ENCODE measurements at places on chromosomes 2 and 18.

DNA sequence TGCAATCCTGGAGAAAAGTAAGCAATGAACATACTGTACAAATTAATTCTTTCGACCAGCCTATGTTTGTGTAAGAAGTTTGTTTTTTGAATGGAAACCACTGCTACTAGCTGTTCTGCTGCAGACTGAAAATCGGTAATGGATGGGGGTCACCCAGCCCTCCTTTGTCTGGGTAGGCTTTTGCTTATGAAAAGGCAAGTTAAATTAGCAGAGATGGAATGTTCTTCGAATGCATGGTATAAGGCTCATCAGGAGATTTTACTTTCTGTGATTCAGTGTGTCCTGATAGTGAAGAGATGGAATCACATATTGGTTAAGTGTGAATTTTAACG is 53.8 kb downstream of the EEF1B2 start:
- DNase-seq, result no peak

GRCh38 chr2:88642278-88642677 is 15.0 kb upstream of the EIF2AK3 start:
- no peak for DNase-seq

DNA sequence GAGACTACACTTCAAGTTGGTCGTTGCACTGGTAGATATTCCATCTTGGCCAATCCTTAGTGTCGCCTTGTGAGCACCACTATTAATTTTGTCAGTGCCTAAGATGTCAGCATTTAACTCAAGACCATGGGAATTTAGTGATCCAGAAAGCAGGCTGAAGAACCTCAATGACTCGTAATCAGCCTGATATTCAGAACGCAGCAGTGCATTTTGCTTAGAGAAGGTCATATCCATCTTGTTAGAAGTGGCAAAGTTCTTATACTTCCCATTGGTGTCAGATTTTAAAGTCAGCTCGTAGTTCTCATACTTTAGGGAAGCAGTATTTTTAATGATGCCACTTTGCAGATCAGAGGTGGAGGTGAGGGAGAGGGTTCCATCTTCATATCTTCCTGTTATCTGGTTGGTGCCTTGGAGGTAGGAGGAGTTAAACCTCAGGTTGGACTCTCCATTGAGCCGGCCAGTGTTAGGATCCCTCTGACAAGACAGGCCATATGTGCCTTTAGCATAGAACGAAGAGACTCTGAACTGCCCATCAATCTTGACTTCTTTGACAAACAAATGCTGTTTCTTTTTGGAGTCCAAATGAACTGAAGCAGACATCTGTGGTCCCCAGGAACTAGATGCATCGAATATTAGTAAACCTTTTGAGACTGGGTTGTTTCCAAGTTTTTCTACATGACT is 31.9 kb downstream of the APOB start:
- no peak for DNase-seq

- peak; percentile 80 for DNase-seq
Observed at GRCh38 chr2:98769784-98770183, 38.9 kb upstream of the MGAT4A start.

GRCh38 chr2:195531754-195532153 is 125.3 kb upstream of the SLC39A10 start:
- DNase-seq, result no peak

DNA sequence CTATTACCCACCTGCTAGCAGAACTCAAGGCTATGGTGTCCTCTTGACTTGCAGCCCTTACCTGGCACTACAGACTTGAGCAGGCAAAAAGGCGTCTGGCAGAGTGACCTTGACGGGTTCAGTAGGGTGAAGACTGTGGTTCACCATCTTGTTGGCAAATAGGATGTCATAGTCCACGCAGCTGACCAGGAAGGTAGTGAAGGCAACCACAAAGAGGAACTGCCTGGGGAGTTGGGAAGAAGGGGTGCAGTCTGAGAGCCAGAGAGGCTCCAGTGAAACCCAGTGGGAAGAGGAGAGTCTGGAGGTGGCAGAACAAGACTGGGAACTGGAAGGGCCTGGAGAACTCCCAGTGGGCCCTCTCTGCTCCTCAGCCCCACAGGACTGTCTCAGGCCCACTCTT is 4.1 kb downstream of the ATG9A start:
- DNase-seq, result no peak

DNA sequence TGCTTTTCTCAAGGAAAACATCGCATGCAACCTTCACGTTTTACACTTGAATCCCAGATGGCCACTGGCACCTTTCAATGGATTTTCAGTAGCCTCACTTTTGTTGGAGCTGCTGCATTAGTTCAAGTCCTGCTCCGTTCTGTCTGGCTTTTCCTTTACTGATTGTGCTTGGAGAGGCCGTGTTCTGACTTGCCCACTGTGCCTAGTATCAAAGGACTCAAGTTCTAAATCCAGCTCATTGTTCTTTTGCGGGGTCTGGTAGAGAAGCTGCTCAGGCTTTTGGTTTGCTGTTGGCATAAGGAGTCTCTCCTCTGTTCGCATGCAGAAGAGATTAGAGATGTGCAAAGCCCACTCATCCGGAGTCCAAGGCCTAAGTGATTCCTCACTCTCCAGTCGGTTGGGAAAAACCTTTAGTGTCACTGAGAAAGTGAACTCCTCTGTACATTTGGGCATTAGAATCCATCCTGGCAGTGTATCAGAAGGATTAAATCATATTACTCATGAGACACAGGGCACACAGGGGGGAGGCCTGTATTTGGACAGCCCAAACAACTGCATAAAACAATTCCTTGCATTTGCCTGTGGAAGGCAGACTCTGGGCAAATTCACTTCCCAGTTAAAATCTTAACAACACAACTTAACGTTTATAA is 69.7 kb downstream of the NCK2 start:
- no peak for DNase-seq

GRCh38 chr18:63505566-63506335 is 29.0 kb downstream of the SERPINB5 start:
- DNase-seq, result peak; percentile 6

GRCh38 chr2:134258684-134259388 is 5.0 kb downstream of the MGAT5 start:
- peak; percentile 38 for DNase-seq

DNA sequence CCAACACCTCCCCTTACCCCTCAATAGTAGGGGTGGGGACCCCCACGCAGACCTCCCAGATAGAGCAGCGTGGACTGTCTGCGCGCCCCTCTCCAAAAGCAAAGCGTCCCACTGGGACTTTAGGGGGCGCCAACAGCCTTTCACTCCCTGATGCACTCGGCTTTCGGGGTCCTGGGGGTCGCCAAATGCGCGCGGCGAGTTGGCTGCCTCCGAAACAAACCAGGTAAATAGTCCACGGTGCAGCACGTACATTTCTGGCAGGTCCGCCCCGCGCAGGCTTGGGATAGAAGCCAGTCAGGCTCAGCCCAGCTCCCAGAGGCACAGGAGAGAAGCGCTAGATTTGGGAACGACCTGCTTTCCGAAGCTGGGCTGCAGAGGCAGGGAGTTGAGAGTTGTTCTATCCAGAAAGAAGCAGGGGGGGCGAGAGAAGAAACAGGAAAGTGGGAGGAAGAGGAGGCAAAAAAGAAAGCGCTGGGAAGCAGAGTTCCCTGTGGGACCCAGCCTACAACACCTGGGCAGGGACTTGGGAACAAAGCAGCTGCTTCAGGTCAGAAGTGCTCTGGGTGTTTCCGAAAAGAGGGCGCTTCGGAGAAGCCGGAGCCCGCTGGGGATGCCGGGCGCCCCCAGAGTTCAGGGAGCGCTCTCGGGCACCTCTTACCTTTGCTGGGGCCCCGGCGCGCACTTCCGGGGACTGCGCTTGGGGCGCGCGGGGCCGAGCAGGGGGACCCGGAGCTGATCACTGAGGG is 544 bp downstream of the EVA1A start:
- no peak for DNase-seq

DNA sequence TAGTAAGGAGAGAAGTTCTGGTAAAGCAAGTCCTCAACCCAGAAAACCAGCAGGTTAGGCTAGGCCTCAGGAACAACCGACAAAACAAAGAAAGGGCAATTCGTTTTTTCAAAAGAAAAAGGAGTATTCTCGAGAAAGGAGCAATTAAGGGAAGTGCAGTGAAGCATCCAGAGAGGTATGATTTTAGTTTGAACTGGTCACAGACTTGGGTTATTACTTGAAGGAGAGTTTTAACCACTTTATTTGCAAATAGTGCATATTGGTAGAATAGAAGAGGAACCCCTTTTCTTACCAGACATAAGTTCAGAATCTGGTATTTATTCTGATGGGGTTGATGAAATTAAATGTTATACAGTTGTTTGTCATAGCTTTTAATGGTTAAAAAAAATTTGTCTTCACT is 110.0 kb upstream of the GCFC2 start:
- no peak for DNase-seq

DNA sequence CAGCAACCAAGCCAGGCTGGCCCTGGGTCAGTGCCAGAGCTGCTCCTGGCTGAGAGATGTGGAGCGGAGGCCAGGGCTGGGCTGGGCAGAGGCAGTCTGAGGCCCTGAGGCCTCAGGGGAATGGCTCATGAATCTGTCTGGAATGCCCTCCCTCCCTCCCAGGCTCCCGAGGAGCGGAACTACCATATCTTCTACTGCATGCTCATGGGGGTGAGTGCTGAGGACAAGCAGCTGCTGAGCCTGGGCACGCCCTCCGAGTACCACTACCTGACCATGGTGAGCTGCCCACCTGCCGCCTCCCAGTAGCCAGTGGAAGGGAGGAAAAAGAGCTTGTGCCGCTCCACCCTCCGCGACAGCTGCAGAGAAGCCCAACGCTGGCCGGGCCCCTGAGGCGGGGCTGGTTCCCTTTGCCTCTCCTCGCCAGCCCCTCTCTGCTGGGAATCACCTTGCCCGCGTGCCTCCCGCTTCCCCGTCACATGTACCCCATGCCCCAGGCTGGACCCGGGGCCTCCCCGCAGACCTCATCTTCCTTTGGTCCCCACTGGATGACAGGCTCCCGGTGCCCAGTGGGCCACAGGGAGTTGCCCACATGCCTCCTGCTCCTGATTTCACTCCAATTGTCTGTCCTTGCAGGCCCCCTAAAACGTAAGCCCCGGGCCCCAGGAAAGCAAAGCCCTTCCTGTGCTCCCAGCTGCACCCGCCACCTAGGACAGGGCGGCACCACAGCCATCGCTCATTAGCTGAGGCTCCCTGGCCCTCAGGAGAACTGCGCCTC is 41.1 kb downstream of the MYO7B start:
- peak; percentile 10 for DNase-seq

DNA sequence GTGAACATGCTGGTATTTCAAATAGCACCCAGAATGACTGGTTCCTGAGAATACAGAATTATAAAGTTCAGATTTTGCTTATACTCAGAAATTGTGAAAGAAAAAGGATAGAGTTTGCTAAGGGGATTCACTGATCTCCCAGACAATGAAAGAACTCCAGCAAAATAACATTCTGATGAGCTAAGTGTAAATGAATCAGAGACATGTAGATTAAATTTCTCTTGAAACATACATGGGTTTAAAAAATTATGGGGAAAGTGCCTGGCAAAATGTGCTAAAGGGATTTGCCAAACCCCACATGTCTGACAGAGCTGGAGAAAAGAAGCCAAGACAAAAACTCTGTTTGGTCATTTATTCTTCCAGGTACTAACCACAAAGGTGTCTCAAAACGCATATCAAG is 116.3 kb downstream of the FTCDNL1 start:
- no peak for DNase-seq

- no peak for DNase-seq
Observed at GRCh38 chr18:13438507-13439056, 220.0 kb downstream of the LDLRAD4 start.

DNA sequence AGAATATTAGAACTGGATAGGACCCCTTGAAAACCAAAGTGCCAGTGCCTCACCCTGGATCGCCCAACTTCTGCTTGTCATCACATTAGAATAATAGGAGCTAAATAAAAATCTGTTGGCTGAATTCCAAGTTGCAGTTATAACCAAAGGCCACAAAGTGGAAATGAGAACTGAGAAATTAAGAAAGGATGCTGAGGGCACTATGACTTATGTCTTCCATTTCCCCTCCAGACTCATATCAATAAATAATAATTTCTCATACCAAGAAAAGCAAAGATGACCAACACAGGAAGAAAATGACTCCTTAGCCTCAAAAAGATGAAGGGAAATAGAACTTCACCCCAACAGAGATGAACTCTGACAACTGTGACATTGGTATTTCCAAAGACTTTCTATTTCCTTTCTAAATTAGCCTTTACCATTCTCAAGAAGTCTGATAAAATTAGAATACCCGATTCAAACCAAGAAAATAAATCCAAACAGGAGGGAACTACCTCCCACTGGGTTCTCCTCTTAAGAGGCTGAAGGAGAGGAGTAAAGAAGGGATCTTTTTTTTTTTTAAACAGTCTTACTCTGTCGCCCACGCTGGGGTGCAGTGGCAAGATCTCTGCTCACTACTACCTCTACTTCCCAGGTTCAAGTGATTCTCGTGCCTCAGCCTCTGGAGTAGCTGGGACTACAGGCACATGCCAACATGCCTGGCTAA is 46.5 kb upstream of the EPG5 start:
- DNase-seq, result no peak

GRCh38 chr18:33916200-33916599 is 308.5 kb downstream of the NOL4 start:
- no peak for DNase-seq

GRCh38 chr2:433216-433615 is 145.3 kb upstream of the ALKAL2 start:
- no peak for DNase-seq

DNA sequence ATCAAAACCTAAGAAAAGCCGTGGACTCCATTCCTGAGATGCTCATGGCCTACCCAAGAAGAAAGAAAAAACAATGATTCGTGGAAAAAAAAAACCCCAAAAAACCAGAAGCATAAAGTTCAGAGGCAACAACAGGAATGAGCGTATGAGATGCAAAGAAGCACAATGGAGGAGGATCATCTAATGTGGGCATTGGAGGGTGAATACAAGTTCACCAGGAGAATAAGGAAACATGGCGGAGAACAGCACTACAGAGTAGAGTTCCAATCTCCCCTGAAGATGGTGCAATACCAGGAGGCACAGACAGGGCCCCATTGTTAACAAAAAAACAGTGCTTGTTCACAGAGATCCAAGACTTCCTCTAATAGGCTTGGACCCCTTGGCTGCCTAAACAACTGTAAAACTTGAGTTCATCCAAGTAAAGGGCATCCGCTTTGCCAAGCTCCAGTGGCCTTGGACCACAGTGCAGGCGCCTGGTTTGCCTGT is 337.2 kb downstream of the PDE11A start:
- no peak for DNase-seq

- no peak for DNase-seq
Observed at GRCh38 chr2:158172719-158173118, 71.0 kb downstream of the UPP2 start.

GRCh38 chr2:130337735-130338325 is 4.9 kb upstream of the IMP4 start:
- no peak for DNase-seq

DNA sequence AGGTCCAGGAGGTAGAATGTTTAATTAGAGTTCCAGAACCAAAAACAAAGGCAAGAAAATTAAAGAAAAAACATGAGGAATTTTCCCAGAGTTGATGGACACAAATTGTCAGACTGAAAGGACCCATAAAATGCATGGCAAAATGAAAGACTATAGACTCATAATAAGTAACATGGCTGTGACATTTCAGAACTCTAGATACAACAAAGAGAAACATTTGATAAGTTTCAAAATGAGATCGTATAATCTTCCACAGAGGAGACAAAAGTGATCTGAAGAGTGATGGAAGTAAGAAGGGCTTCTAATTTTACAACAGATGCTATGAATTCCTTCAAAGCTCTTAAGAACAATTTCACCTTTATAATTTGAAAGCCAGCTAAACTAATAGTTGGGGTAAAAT is 20.4 kb downstream of the ORC4 start:
- no peak for DNase-seq

- no peak for DNase-seq
Observed at GRCh38 chr2:51103205-51103604, 71.3 kb upstream of the NRXN1 start.

GRCh38 chr2:202577250-202578183 is 57.3 kb upstream of the FAM117B start:
- DNase-seq, result no peak

GRCh38 chr2:120558847-120559246 is 176.8 kb upstream of the GLI2 start:
- no peak for DNase-seq
